Hindlimb muscle (tissue), 1 donor: ENCODE measurements at places on chromosomes 12 and 14. TPM values are rescaled to one million over a fixed set of nuclear protein-coding genes. Genes with fewer than 3 reads are reported as not detected.

- peak; percentile 2 for DNase-seq
These were observed 815.8 kb downstream of the BCL11B start for GRCh38 chr14:98456231-98456630.

DNA sequence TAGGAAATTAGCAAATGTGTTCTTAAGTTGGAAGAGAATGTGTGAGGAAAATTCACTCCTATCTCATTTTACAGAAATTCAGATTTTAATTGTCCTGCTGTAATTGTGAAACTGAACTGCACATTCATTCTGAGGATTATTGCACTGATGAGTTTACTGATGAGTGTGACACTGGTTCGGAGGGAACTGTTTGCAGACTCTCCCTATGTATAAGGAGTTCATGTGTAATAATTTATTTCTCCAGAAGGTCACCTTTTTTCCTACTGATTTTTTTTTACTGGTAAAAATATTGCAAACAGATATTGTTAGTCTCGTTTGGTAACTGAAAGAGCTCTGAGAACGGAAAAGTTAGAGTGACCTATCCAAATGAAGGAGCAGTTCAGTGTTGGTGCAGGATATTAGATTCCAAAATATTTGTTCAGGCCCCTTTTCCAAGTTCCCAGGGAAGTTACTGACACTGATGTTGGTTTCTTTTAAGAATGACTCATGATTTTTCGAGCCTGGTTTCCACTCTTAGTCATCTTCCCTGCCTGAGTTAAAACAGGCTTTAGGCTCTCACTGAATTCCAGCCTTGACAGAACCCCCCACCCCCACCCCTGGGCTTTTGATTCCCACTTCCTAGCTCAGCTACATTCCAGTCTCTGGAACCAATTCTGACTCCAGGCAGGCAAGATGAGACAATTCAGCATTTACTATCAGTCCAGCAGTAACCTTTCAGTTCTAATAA lies 18.4 kb downstream of the ANO6 start:
- peak; percentile 85 for DNase-seq

GRCh38 chr12:52380271-52380694 lies 5.2 kb downstream of the KRT84 start:
- no peak for DNase-seq

Gene FITM1
- 146 TPM for polyA plus RNA-seq

Gene CELA1
- polyA plus RNA-seq = not detected

GRCh38 chr12:3483089-3483488 lies 7.9 kb upstream of the PRMT8 start:
- no peak for DNase-seq

Gene MYF6
- polyA plus RNA-seq = 119 TPM

Gene HOXC4
- 21.4 TPM for polyA plus RNA-seq

DNA sequence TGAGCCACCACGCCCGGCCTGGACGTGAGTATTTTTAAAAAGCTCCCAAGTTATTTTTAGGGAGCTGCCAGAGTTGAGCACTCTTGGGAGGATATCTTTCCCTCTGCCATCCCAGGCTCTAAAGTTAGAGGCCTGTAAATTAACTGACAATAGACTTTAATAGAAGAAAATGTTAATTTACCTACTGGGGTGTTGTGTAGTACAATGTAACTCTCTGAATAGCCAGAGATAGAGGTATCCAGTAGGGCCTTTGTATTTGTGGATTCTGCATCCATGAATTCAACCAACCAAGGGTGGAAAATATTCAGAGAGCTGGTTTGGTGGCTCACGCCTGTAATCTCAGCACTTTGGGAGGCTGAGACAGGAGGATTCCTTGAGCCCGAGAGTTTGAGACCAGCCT lies 7.6 kb upstream of the PIGH start:
- DNase-seq = no peak

Gene RNASE7
- 0.14 TPM for polyA plus RNA-seq

Gene TMEM30B
- 1.1 TPM for polyA plus RNA-seq

Gene DLK1
- 2,891 TPM for polyA plus RNA-seq

- DNase-seq = no peak
These were observed 209.4 kb upstream of the BCL2L14 start for GRCh38 chr12:11861155-11861863.

DNA sequence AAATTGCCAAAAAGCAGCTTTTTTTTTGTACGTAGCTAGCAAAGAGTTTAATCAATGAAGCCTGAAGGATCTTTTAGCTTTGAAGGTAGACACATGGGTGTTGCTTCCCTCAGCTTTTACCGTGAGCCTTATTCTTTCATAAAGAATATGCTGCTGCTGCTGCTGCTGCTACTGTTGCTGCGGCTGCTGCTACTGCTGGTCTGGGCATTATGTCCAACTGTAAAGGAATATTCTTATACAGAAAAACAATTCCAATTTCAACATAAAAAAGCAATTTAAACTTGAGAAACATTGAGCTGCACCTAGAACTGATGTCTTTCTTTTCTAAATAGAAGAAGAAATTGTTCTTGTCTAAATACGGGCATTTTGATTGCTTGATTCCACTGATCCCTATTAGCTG lies 38.9 kb upstream of the PPP1R12A start:
- DNase-seq = no peak

- DNase-seq = no peak
These were observed 4.1 kb downstream of the GMPR2 start for GRCh38 chr14:24236689-24237462.

Gene STAT6
- 43.1 TPM for polyA plus RNA-seq

GRCh38 chr12:20616093-20616492 lies 79.0 kb upstream of the SLCO1C1 start:
- DNase-seq = no peak

DNA sequence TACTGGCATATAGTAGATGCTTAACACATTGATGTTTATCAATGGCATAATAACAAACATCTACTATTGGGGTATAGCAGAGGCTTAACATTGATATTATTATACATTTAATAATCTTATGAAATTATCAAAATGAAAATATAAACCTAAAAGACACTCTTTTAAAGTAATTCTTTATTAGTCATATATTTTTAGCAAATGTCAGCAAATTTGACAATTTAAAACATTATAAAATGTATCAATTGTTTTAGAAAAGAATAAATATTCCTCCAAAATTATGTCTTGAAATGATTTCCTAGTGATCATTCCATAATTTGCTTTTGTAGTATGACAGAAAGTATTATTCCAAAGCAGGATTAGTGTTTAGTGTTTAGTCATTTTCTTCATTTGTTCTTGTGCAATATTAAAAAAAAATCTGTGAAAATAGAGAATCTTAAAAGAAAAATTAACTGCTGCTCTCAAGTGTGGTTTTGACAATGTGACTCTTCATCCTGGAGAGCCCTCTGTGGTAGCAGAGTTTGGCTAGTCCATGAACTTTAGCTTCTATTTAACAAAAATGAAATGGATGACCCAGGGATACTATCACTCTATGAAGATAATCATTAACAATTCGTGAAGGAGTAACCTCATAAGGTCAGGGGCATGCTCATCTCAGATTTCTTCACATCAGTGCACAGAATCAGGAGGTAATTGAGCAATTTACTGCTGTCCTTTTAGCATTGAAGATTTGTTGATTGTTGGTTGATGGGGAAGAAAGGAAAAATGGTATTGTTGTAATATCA lies 1018.5 kb downstream of the LRFN5 start:
- DNase-seq = no peak

Gene HIGD1C
- polyA plus RNA-seq = not detected
